Breast epithelium (tissue), 4 donors: ENCODE measurements at places on chromosomes 4 and X.
A peak's percentile ranks its signal among the peaks of the same experiment; 100 is the strongest.

GRCh38 chr4:6458528-6458927 is 13.9 kb downstream of the PPP2R2C start:
- no peaks in the 10 kb centered on the region for H3K4me1 ChIP-seq
- no peak overlapping the region for H3K4me3 ChIP-seq
- peaks cover 9% of the 10 kb centered on the region for H3K27me3 ChIP-seq
- no peaks in the 10 kb centered on the region for H3K36me3 ChIP-seq

DNA sequence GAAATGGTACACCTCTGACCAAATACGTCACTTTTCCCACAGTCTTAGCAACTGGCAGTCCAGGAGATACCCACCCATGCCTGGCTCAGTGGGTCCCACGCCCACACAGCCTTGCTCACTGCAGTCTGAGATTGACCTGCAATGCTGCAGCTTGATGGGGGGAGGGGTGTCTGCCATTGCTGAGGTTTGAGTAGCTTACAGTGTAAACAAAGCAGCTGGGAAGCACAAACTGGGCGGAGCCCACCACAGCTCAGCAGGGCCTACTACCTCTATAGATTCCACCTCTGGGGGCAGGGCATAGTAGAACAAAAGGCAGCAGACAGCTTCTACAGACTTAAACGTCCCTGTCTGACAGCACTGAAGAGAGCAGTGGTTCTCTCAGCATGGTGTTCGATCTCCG is 52.7 kb downstream of the AMER1 start:
- H3K27me3 ChIP-seq = peaks cover 10% of the 10 kb centered on the region
- H3K36me3 ChIP-seq = no peaks in the 10 kb centered on the region
- no peak overlapping the region for H3K27ac ChIP-seq
- no peak overlapping the region for H3K4me3 ChIP-seq
- DNase-seq = no peak

GRCh38 chr4:114921790-114922591 is 191.4 kb downstream of the NDST4 start:
- no peaks in the 10 kb centered on the region for H3K36me3 ChIP-seq
- H3K27ac ChIP-seq = no peak overlapping the region
- no peaks in the 10 kb centered on the region for H3K27me3 ChIP-seq
- H3K4me3 ChIP-seq = no peak overlapping the region

- H3K4me1 ChIP-seq = no peaks in the 10 kb centered on the region
- no peak overlapping the region for H3K27ac ChIP-seq
- no peaks in the 10 kb centered on the region for H3K36me3 ChIP-seq
- H3K4me3 ChIP-seq = no peak overlapping the region
- DNase-seq = no peak
Observed at GRCh38 chr4:25818876-25819275, 43.9 kb downstream of the SEL1L3 start.

- no peak for DNase-seq
- no peaks in the 10 kb centered on the region for H3K36me3 ChIP-seq
- H3K27me3 ChIP-seq = peaks cover 11% of the 10 kb centered on the region
- no peak overlapping the region for H3K27ac ChIP-seq
- no peak overlapping the region for H3K4me3 ChIP-seq
Observed at GRCh38 chrX:9533611-9534010, 68.8 kb downstream of the TBL1X start.

GRCh38 chr4:8200302-8200975 is 1.3 kb downstream of the SH3TC1 start:
- no peaks in the 10 kb centered on the region for H3K36me3 ChIP-seq
- no peak for DNase-seq
- peak overlapping the region; percentile 82 for H3K27ac ChIP-seq
